Daoy (cell line): ENCODE measurements at places on chromosomes 6 and 20. TPM values are rescaled to one million over a fixed set of nuclear protein-coding genes. Genes with fewer than 3 reads are reported as not detected.
A peak's percentile ranks its signal among the peaks of the same experiment; 100 is the strongest.

GRCh38 chr6:100796049-100796823 is 84.9 kb downstream of the ASCC3 start:
- no peak for DNase-seq

- DNase-seq, result no peak
Measured at GRCh38 chr6:111949546-111949945, 76.3 kb upstream of the FYN start.

- DNase-seq, result no peak
Measured at GRCh38 chr6:41228096-41228495, at the start of gene TREML4. Gene TREML4 (plus strand): TSS chr6:41228349. CDS start chr6:41228428, 79 bp downstream.

DNA sequence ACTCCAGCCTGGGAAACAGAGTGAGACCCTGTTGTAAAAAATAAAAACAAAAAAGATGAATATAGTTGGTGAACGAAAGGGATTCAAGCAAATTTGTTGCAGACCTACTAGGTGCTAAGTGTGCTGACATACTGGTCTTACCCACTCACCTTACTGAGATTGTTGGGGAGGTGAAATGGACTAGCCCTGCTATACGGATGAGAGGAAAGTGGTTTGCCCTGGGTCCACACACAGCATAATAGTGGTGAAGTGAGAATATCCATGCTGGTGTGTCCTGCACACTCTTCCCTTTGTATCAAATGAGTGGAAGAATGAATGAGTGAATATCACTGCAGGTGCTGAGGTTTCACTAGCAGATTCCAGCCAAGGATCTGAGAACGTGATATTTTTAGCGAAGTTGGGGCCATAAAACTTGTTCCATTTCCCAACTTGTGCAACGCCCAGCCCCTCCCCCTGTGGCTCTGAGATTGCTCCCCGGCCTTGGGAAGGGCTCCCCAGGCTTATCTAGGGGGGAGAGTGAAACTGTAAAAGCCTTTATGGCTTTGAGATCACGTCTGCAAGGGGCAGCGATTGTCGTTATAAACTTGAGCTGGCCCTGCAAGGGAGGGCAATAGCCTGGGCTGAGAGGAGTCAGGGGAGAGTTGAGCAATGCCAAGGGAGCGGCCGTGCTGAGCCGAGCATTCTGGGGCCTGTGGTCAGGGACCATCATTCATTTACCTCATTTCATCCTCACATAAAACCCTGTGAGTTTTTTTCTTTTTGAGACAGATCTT is 33.2 kb upstream of the TTPAL start:
- no peak for DNase-seq

DNA sequence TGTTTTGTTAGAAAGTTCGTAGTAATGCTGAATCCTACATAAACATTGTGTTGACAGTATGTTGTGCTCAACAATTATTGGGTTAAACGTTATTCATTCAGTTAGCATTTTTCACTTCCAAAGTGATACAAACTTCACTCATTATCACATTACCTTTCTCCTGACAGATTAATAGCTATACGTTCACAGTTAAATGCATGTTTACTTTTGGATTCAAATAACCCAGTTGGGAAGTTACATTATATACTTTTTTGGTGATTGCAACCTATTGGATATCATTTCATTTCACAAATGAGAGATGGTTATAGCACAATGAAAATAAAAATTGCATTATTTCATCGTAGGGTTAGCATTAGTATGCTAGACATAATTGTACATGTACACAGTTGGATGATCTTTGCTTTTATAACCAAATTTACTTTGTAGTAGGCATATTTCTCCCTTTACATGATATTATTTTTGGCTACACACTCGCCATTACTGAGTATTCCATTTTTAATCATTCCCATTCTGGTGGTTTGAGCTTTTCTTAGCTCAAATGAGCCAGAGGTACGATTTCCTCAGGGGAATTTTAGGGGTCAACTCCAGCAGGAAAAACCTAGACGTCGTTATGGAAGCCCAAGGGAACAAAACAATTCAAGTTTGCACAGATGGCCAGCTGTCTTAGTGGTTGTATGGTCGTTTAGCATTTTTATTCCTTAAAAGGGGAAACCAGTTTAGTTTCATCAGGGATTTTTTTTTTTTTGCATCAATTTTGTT is 2.1 kb upstream of the HIVEP1 start:
- peak; percentile 38 for DNase-seq

GRCh38 chr6:106510090-106510970 is 119.0 kb downstream of the RTN4IP1 start:
- peak; percentile 63 for DNase-seq

DNA sequence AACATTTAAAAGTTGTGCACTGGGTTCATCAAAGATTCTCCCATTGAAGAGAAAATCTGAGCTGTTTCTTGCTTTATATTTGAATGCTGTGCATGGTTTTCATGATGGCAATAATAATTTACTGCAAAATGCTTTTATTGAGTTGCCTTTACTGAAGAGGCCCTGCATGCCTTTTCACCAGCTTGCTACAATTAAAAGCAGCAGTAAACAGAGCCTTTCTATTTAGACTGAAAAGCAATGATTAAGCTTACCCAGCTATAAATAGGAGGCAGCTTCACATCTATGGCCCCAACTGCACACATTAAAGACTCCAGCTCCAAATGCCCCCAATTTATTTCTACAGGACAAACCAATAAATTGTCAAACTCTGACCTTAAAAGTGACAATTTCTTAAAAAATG is 70.3 kb downstream of the ANKEF1 start:
- DNase-seq, result no peak

- no peak for DNase-seq
Measured at GRCh38 chr20:45883100-45883469, 2.1 kb downstream of the ZSWIM1 start.

GRCh38 chr6:137777687-137778075 is 89.4 kb upstream of the TNFAIP3 start:
- no peak for DNase-seq

DNA sequence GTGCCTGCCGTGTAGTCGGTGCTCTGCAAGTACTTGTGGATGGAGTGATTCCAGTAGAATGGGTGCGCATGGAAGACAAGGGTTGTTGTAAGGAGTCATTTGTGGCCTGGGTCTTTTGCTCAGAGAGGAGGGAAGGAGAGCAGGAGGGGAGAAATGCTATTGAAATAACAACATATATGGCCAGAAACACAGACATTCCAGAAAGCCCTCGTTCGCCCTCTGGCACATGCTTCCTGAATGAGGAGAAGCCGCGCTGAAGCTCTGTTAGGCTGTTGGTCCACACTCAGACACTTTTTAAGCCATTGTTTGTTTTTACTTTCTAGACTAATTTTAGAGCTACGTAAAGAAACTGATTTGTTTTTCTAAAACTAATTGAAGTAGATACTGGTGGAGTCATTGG is 107.4 kb downstream of the RPP40 start:
- no peak for DNase-seq

DNA sequence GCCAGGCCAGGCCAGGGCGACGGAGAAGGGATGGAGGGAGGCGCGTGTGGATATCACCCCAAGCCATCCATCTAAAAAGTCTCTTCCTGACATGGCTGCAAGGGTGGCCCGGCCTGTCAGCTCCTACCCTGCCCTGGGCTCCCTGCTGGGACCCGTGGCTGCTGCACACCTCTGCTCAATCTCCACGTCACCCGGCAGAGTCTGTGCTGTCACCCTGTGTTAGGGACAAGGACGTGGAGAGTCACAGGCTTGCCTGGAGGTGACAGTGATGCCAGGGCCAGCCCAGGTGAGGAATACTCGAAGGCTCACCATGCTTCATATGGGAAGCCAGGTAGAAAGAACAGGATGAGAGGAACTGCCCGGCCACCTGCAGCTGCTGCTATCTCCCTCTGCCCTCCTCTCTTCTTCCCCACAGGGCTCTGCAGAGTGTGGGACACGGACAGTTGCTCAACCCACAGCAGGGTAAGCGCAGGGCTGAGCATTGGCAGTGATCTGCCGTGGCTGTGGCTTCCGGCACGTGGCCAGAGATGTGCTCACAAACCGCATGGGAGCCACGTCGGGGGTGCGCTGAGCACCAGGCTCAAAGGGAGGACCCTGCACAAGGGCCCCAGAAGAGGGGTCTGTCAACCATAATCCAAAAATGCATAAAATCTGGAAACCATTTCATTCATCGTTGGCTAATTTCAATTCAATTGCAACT is 214.3 kb downstream of the DLL1 start:
- no peak for DNase-seq

DNA sequence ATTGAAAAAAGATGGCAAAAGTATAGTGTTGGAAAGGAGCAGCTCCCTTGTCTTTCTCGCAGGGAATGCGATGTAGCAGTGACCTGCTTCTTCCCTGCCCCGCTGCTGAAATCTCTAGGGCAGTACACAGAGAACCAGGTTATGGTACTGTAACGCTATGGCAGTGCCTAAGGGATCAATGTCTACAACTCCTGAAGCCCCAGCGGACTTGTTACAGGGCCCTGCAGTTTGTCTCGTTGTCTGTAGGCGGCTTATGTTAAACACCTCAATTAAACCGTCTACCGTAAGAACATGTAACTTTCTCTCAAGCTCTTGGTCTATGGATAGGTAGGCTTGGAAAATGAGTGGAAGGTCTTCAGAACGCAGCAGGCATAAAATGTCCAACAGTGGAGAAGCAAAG is 44.8 kb upstream of the SLC17A4 start:
- no peak for DNase-seq

- DNase-seq, result peak; percentile 69
Measured at GRCh38 chr6:29737707-29738630, 14.7 kb downstream of the HLA-F start.

DNA sequence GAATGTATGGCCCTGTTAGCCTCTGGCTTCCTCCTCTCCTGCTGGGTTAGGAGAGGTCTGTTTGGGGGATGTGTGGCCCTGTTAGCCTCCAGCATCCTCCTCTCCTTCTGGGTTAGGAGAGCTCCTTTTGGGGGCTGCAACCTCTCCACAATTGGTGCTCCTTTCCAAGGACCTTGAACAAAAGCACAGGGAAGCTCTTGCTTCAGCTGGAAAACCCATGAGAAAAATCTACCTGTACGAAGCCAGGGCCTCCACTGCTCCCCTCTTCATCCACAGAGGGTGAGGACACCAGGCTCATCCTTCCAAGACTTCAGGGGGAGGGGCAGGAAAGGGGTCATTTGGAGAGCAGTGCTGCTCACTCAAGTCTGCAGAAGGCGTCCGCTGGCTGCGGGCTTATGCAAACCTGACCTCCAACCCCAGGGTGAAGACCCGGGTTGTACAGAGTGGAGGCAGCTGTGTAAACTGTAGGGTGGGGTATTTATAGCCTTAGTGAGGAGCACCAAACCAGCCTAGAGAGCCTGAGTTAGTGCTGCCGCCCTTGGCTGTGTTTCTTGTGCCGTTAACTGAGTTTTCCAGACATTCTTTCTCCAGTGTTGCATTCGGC is 62.1 kb downstream of the SLC24A3 start:
- DNase-seq, result no peak

DNA sequence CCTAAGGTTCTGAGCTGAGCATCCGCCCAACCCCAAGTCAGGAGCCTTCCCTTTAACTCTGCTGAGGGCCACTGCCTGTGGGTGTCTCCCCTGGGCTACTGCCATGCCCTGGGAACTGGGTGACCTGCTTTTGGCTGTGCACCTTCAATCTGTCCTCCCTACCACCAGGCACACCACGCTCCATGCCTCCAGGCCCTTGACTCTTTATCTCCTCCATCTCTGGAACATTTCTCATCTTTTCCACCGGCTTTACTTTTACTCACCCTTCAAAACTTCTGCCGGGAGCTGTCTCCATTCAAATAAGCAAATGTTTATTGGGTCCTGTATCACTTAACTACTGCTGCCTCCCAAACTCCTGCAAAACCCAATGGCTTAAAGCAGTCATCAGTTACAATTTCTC is 83.3 kb upstream of the NHSL1 start:
- no peak for DNase-seq

DNA sequence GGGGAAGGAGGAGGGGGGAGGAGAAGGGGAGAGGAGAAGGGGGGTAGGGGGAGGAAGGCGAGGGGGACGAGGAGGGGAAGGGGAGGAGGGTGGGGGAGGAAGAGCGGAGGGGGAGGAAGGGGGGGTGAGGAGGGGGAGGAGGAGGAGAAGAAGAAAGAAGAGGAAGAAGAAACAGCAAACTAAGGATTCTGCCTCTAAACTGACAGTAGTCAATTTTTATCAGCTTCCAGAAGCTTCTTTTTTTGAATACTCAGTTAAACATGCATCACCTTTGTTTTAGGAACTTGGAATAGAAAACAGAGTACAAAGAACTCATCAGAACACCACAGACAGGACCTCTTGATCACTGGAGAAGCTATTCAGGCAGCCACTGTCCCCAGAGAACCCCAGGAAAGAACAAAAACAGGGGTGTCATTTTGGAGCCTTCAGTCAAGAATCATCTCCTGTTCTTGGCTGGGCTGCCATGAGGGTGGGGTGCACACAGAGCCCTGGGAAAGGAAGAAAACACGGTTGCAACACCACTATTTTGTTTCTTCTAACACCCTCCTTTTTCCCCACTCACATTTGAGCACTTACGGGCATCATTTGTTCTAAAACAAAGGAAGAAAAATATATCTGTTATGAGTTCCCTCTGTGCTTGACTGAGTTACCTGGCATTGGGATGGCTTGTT is 67.4 kb downstream of the TMEM170B start:
- no peak for DNase-seq

- DNase-seq, result no peak
Measured at GRCh38 chr6:164252291-164252690, 837.8 kb downstream of the QKI start.

DNA sequence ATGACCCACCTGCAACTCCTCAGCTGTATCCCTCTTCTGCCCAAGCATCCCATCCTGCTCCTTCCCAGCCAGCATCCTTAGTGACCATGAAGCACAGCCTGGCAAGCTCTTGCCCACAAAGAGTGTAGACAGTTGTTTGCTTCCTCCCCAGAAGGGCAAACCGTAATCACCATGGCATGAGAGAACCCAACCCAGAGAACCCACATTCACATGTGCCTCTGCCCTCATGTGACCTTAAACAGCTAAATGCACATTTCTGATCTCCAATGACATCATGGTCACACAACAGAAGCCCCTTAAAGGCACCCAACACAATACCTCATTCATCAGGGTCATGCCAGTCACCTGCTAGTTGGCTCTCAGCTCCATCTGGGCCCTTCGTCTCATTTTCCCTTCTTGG is 162.8 kb upstream of the CDYL start:
- DNase-seq, result no peak

GRCh38 chr6:132490024-132490423 is 22.9 kb downstream of the STX7 start:
- DNase-seq, result no peak

GRCh38 chr6:139154881-139155547 is 20.1 kb downstream of the HECA start:
- DNase-seq, result no peak

DNA sequence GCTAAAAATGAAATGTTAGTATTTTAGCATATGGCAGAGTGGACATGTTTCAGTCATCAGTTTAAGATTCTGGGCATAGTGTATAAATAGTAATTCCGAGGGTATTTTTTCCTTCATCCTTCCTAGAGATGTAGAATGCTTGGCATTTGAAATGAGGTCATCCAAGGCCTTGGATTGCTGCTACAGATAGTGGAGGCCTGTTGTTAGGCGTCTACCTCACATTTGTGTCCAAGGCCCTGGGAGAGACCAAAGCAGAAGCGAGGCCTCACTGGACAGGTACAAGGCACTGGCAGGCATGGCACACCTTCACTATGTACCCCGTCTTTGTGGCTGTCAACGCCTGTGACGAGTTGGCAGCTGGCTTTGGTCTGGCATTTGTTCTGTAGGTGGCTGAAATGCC is 58.0 kb downstream of the DTD1 start:
- DNase-seq, result no peak

Gene SLC12A5
- 0.54 TPM in 1 of 2 replicates, not detected in the other for total RNA-seq

Gene OLIG3
- not detected in 2 replicates for total RNA-seq

Gene SEL1L2
- not detected in 2 replicates for total RNA-seq

Gene ABCC10
- 7.9 and 32.4 TPM in 2 replicates for total RNA-seq

Gene SUMO4
- total RNA-seq, result 0.11 TPM in 1 of 2 replicates, not detected in the other

Gene PCK1
- total RNA-seq, result not detected in 2 replicates

Gene PARD6B
- 5.2 and 26.0 TPM in 2 replicates for total RNA-seq
